Osteoblast (primary cell): ENCODE measurements at places on chromosomes 13 and 19. TPM values are rescaled to one million over a fixed set of nuclear protein-coding genes. Genes with fewer than 3 reads are reported as not detected.
A peak's percentile ranks its signal among the peaks of the same experiment; 100 is the strongest.

The ZNF224 gene
- total RNA-seq = 32.6 and 36.8 TPM in 2 replicates

- no peak for DNase-seq
These were observed 149.0 kb downstream of the HS6ST3 start for GRCh38 chr13:96238861-96239260.

DNA sequence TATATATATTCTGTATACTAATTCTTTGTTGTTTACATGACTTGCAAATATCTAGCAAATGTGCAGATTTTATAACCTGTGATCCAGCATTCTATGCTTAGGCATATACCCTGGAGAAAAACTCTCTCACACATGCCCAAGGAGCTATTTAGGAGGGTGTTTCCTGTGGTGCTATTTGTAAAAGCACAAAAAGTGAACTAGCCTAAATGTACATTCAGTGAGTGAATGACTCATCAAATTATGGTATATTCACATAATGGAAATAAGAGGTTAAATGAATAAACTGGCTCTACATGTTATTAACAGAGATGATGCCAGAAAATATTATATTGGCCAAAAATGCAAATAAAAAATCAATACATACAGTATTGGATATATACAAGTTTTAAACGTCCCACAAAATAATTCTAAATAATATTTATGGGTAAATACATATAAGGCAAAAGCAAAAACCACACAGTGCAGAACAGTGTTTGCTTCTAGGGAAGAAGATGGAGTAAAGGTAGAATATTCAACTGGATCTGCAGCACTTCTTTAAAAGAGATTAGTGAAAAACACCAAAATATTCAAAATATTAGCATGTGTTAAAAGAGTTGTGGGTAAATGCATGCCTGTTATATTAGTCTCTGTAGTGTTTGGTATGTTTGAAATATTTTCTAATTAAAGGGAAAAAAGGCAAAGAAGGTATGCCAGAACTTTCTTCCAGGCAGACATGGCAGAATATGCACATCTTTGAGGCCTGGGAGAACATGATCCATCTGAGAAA, 344.7 kb downstream of the KLF5 start:
- DNase-seq = peak; percentile 25

The RUBCNL gene
- 6.5 and 7.4 TPM in 2 replicates for total RNA-seq

The ELANE gene
- 0.36 and 0.59 TPM in 2 replicates for total RNA-seq
